GM13976 (cell line): ENCODE measurements at places on chromosomes 12 and 14.

DNA sequence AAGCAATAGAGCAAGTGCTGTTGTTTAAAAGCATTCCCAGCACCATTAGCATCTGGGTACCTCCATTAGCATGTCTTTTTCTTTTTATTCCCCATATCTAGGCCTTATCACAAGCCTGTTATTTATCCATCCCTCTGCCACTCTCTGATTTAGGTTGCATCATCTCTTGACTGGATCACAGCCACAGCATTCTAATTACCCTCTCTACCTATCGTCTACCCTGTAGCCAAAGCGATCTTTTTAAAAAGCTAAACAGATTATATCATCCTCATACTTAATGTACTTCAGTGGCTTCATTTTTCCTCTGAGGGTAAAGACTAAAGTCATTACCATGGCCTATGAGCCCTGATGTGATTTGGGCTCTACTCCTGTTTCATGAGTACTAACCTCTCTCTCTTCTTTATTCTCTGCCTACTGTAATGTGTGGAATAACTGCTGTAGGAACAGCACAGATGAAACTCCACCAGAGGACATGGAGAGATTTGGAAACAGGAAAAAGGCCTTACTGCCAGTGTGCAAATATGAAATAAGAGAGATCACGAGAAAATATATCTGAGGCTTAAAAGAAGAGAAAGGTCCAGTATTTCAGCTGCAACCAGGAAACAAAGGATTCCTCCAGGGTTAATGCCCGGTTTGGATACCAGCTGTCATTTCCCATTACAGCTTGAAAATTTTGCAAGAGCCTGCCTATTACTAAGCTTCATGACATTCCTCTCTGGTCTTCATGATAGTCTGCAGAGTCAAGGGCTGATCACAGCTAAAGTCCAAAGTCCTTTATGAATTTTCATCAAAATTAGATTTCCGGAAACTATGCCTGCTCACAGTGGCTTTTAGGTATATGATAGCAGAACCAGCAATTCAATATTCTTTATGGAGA, 422.5 kb upstream of the PDE3A start:
- no peak for DNase-seq

DNA sequence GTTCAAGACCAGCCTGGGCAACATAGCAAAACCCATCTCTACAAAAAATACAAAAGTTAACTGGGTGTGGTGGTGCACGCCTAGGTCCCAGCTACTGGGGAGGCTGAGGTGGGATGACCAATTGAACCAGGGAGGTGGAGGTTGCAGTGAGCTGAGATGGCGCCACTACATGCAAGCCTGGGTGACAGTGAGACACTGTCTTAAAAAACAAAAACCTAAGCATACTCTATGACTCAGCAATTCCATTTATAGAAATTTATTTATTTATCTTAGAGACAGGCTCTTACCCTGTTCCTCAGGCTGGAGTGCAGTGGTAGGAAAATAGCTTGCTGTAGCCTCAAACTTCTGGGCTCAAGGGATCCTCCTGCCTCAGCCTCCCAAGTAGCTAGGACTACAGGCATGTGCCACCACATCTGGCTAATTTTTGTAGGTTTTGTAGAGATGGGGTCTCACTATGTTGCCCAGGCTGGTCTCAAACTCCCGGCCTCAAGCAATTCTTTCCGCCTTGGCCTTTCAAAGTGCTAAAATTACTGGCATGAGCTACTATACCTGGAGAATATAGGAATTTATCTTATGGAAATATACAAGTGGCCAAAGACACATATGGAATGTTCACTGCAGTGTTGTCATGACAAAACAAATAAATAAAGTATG, 43.3 kb downstream of the NCKAP5L start:
- no peak for DNase-seq

DNA sequence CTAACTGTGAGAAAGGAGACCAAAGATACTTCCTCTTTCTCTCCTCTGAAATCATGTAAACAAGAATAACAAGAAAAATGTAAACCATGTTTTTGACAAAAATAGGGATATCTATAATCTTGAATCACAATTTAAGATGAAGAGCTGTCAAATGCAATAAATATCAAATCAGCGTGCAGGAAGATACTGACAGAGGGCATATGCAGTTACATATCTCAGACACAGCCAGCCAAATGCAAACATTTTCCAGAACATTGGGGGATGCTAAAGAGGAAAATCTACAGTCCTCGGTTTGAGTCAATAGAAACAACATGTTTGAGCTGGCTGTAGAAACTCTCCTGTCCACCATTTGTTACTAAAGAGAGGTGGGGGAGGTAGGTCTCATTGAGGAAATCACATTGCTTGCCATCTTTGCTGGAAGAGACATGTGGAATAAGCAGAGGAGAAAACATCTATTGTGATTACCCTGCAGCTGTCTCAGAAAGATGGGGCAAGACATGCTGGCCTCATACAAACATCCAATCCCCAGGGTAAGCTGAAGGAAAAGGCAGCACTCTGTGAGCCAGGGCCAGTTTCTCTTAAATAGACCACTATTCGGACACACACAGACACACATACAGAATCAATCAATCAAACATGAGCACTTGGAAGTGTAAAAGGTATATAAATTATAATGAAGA, 43.5 kb downstream of the CNTN1 start:
- no peak for DNase-seq

DNA sequence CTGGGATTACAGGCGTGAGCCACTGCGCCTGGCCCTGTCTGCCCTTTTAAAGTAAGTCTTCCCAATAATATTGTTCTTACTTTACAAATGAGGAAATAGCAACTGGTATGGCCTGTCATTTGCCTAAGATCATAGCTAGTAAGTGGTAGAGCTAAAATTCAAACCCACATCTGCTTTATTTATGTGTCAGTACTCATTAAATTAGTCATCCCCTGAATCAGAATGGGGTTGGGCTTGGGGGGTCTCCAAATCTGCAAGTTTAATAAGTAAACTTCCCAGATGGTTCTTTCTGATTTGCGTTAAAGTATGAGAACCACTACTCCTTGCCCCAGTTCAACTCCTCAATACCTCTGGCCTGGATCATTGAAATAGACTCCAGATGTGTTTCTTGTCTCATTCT, 96.2 kb downstream of the FAR2 start:
- no peak for DNase-seq

DNA sequence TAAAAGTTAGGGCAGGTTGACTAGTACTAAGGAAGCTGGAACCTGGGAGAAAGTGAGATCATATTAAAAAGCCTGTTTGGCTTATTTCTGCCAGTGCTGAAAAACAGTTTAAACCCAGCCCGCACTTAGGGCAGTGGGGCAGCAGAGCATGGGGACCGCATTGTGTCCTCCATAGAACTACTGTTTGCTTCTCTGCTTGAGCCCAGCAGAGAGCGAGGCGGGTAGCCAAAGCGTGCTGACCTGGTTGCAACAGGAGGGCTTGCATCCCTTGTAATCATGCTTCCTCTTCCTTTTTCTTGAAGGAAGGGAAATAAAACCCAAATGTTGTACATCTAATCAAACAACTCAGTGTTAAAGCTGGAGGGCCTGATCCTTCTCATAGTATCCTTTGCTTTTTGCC, 82.5 kb upstream of the HOXC13 start:
- DNase-seq = no peak

GRCh38 chr12:88934163-88934747, 354.0 kb upstream of the KITLG start:
- no peak for DNase-seq

GRCh38 chr12:22380031-22380430, 45.5 kb upstream of the ST8SIA1 start:
- no peak for DNase-seq

DNA sequence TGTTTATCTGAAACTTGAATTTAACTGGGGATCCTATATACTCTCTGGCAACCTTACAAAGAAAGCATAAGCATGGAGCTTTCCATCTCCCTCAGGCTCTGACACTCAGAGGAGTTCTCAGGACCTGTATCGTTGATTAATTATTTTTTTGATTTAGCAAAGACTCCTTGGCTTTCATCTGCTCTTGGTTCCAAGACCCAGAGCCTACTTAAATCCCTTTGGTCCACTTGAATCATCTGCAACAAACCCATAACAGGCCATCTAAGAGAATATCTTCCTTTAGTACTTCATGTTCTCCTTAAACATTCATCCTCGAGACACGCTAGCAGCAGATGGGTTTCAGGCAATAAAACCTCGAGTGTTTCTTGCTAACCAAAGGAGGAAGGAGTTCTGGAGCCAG, 85.4 kb downstream of the ZFP36L1 start:
- no peak for DNase-seq

GRCh38 chr12:64669270-64669842, 59.1 kb downstream of the RASSF3 start:
- DNase-seq = peak; percentile 59

GRCh38 chr12:79309039-79309438, 381.7 kb downstream of the PAWR start:
- DNase-seq = no peak

DNA sequence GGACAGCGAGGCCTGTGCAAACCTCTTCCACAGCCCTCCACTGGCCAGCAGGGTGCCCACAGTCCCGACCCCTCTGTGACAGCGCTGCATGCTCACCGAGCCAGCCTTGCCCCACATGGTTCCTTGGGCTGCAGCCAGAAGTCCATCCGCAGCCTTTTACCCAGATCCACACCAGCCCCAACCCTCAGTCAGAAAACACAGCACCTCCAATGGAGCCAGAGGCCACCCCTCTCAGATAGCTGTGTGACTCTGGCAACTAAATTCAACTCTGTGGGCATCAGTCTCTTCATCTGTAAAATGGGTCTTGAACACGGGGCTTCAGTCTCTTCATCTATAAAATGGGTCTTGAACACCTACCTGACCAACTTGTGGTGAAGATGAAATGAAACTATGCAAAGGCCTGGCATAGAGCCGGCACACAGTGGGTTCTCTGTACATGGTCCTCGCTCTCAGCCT, 38.0 kb downstream of the NFKBIA start:
- DNase-seq = no peak

GRCh38 chr12:58915037-58915436, 5.3 kb downstream of the LRIG3 start:
- DNase-seq = no peak

DNA sequence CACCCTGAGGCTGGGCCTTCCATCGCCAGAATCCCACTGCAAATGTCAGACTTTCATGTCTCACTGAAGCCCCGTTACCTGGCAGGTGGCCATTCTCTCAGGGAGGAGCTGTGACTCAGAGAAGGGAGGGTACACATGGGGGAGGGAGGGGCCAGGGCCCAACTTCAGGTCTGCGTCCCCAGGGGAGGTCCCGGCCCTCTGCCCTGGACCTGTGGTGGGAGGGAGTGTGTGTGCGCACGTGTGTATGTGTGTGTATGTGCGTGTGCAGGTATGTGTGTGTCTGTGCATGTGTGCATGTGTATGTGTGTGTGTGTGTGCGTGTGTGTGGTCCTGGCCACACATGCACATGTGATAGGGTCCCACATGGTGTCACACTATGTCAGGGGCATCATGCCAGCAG, 50.9 kb downstream of the MVK start:
- DNase-seq = no peak

- DNase-seq = no peak
Observed at GRCh38 chr14:95315579-95315978, 4.1 kb downstream of the CLMN start.

DNA sequence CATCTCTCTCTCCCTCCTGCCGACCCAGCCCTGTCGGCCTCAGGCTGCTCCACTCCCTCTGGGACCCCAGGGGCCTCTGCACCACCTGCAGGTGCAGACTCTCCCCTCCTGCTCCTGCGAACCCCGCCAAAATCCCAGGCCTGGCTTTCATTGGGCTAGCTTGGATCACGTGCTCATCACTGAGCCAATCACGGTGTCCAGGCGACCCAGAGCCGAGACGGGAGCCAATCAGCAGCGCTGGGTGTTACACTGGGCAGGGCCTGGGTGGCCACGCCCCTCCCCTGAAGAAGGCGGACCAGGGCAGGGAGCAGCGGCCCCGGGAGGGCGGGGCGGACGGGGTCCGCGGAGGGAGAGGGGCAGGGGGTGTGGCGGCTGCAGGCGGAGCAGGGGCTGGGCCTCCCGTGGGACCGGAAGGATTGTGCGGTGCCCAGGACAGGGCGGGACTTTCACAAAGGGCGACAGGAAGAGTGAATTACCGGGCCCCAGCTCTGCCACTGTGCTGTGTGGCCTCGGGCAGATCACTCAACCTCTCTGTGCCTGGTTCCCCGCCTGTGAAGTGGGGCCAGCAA, 66.6 kb upstream of the FBRSL1 start:
- no peak for DNase-seq

GRCh38 chr12:93812626-93813025, 135.5 kb downstream of the CRADD start:
- no peak for DNase-seq

- no peak for DNase-seq
Observed at GRCh38 chr14:43249591-43249990, 1257.5 kb downstream of the FSCB start.

DNA sequence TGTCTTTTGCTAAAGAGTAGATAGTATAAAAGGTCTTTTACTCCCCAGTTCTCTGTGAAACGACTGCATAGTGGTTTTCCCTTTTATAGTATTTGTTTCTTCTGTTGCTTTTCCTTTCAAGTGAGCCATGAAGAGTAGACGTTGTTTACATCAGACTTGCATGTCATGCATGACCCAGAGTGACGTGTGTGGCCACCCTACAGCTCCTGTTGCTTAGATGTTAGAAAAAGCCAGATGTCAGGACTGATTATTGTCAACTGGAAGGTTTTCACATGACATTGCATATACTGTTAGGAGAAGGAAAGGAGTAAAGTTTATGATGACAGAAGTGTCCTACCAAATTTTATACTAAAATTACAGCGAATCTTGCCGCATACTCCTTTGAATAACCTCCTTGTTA, 1.3 kb upstream of the RD3L start:
- no peak for DNase-seq

- no peak for DNase-seq
Observed at GRCh38 chr14:61603736-61604135, 91.6 kb upstream of the HIF1A start.

GRCh38 chr14:73773441-73774240, 59.5 kb upstream of the PNMA1 start:
- DNase-seq = no peak

- no peak for DNase-seq
Observed at GRCh38 chr12:77642246-77642645, 188.4 kb upstream of the NAV3 start.

GRCh38 chr12:5222011-5222461, 178.4 kb downstream of the KCNA5 start:
- no peak for DNase-seq

DNA sequence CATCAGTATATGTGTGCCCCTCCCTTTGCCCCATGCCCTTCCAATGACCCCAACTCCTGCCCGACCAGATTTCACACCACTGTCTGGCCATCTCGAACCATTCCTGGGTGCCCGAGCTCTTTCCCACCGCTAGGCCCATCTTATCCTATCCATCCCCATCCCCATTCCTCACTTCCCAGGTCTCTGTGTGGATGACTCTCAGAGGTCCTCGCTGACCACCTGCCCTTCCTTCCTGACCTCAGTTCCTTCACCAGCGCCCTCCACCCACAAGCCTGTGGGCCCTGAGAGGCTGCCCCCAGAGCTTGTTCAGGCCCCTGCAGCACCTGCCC, 49.1 kb downstream of the CYP46A1 start:
- no peak for DNase-seq
